ENCODE measurements at places on chromosomes 16 and 17.

GRCh38 chr16:79784007-79784406 lies 183.5 kb upstream of the MAF start:
- DNase-seq, result no peak

GRCh38 chr16:49599281-49599680 lies 225.7 kb downstream of the C16orf78 start:
- DNase-seq, result no peak

- no peak for DNase-seq
These were observed 439.2 kb upstream of the ERCC4 start for GRCh38 chr16:13480801-13481200.

DNA sequence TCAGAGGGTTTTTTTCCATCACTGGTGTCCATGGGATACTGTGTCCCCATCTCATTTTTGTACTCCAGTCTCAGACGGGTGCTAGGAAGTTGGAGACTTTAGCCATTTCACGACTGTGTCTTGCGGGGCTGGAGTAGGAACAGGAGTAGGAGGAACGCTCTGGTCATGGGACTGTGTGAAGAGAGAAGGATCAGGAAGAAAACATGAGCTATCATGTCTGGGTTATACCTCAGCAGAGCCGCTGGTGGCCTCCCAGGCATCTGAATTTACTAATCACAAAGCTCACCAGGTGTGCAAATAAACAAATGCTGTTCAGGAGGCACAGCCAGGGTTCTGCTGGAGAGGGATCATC lies 225.4 kb downstream of the SEC14L1 start:
- DNase-seq, result no peak

- DNase-seq, result no peak
These were observed 18.8 kb downstream of the USP22 start for GRCh38 chr17:21024024-21024423.

DNA sequence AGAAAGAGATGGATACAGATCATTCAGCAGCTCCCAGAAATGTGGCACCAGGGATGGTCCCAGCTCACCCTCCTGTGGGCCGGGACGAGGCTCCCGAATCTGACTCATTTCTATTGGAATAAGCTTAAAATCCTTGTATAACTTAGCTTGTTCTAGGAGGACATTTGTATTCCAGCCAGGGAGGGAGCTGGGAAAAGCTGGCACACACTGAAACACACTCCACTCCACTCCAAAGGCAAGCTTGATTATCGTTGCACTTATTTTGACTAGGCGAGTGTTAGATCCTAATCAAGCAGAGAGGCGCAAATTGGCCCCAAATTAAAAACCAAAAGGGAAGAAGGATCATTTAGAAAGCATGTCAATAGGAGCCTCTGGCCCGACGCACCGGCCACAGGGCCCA lies 339.5 kb downstream of the HS3ST4 start:
- DNase-seq, result no peak

DNA sequence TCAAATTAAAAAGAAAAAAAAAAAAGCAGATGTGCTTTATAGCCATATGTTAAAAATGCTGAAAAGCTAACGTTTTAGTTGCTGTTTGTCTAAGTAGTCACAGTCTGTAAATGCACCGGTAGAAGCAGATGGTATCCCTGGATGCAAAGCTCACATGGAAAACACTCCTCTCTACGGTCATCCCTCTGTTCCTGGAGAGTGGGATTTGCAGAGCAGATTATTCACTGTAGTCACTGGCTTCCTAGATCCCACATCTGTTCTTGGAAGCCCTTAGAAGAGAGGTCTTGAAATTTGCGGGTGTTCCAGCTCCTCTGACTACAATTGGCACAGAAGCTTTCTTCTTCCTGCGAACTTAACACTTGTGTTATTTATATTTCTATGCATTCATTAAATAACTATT lies 186.6 kb downstream of the PMP22 start:
- DNase-seq, result no peak

DNA sequence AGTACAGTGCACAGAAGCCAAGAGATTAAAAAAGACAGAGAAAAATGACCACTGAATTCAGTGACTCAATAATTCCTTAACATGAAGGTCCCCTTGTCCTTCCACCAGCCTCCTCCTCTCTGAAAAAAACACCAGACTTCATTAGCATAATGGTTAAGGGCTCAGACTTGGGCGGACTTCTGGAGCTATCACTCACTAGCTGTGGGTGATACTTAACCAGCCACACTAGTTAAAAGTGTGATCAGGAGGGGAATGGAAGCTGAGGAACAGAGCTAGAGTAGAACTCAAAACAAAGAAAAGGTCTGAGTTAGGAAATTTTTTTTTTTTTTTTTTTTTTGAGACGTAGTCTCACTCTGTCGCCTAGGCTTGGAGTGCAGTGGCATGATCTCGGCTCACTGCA lies 23.2 kb downstream of the ZNF652 start:
- DNase-seq, result peak; percentile 71

- DNase-seq, result peak; percentile 57
These were observed 12.0 kb upstream of the CD300A start for GRCh38 chr17:74454197-74455024.
